ENCODE measurements at places on chromosomes 4 and X.

GRCh38 chr4:12409507-12410190, 981.0 kb upstream of the HS3ST1 start:
- DNase-seq, result peak; percentile 53

- no peak for DNase-seq
These were observed 1142.2 kb downstream of the ADGRL3 start for GRCh38 chr4:62342346-62342745.

GRCh38 chr4:4325321-4325720, 35.3 kb downstream of the ZBTB49 start:
- no peak for DNase-seq

DNA sequence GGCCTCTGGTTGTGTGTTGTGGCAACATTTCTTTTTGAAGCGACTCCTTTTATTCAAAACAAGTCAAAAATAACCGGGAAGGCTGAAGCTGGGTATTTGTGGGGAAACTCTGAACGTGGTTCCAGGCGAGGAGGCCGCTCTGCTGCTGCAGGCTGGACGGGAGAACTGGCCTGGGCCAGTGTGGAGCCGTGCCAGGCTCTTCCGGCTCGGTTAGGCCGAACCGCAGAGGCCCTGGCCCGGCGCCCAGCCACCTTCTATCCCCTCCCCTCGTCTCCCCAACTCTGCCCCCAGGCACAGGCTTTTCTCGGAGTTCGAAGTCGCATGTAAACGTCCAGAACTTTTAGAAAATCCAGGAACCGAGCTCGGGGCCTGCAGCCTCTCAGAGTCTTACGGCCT, 2.4 kb upstream of the BCOR start:
- DNase-seq, result no peak

- DNase-seq, result no peak
These were observed 42.6 kb downstream of the SULT1B1 start for GRCh38 chr4:69717778-69718177.

- DNase-seq, result no peak
These were observed 46.5 kb downstream of the FGF2 start for GRCh38 chr4:122873146-122873545.

DNA sequence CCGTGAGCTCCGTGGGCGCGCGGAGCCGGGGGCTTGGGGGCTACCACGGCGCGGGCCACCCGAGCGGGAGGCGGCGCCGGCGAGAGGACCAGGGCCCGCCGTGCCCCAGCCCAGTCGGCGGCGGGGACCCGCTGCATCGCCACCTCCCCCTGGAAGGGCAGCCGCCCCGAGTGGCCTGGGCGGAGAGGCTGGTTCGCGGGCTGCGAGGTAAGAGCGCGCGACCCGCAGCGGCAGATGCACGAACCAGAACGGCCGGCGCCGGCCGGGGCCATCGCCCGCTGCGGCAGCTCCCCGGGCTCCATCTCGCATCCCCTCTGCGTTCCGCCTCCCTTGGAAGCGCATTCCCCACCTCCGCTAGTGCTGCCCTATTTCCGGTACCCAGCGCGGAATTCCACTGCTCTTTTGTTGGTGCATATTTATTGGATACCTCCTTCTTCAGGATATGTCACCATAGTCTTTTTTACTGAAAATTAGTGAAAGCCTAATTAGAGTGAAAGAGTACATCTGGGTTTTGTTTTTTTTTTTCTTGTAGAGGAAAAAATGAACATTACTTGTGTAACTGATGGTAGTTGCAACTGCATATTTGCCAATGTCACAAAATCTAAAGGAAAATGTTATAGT, 797 bp downstream of the PKD2 start:
- peak; percentile 33 for DNase-seq

- no peak for DNase-seq
These were observed 8.9 kb upstream of the PCDH18 start for GRCh38 chr4:137541181-137541580.

- DNase-seq, result peak; percentile 82
These were observed 493.4 kb downstream of the INPP4B start for GRCh38 chr4:142352712-142353111.

All from SK-MEL-5 (cell line).